Right hindlimb (tissue), 1 donor: ENCODE measurements at places on chromosomes 6 and 20.

GRCh38 chr6:163804991-163805390 lies 390.5 kb downstream of the QKI start:
- DNase-seq, result no peak

DNA sequence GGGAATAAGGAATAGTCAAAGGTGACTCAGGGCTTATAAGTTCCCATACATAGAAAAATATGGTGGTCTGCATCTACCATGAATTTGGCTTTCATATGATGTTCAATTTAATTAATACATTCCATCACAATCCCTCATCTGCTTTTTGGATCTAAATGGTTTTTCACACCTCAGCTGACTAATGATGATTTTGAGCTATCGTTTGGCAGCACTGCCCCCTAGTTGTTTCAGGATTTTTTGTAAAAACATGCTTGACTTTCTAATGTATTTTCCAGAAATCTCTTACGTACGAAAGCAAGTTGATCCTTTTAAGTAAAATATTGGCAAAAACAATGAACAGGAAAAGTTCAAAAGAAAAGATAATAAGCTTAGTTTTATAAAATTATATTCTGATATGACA lies 408.6 kb upstream of the ADGRB3 start:
- DNase-seq, result no peak

DNA sequence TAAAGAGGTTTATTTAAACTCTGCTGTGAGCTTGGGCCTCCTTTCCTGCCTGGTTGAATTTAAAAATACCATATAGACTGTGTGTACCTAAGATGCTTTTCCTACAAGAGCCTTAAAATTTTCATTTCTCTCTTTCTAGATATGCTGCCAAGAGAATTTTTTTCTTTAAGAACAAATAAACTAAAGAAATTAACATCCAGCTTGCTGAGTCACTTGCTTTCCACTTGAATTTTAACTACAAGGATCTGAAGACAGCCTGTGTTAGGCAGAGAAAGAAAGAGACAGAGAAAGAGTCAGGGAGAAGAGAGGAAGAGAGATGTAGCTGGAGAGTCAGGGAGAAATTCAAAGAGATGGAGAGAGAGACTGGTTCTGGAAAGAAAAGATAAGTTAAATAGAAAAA lies 18.3 kb upstream of the SNAP25 start:
- no peak for DNase-seq

- DNase-seq, result no peak
Observed at GRCh38 chr20:32446301-32447100, 88.4 kb downstream of the ASXL1 start.

GRCh38 chr6:80638213-80639055 lies 532.0 kb downstream of the BCKDHB start:
- peak; percentile 45 for DNase-seq

GRCh38 chr6:136736281-136736960 lies 55.9 kb downstream of the MAP3K5 start:
- no peak for DNase-seq

GRCh38 chr6:33705955-33706725 lies 5.4 kb downstream of the UQCC2 start:
- no peak for DNase-seq

GRCh38 chr6:146331013-146331412 lies 212.6 kb upstream of the RAB32 start:
- no peak for DNase-seq

DNA sequence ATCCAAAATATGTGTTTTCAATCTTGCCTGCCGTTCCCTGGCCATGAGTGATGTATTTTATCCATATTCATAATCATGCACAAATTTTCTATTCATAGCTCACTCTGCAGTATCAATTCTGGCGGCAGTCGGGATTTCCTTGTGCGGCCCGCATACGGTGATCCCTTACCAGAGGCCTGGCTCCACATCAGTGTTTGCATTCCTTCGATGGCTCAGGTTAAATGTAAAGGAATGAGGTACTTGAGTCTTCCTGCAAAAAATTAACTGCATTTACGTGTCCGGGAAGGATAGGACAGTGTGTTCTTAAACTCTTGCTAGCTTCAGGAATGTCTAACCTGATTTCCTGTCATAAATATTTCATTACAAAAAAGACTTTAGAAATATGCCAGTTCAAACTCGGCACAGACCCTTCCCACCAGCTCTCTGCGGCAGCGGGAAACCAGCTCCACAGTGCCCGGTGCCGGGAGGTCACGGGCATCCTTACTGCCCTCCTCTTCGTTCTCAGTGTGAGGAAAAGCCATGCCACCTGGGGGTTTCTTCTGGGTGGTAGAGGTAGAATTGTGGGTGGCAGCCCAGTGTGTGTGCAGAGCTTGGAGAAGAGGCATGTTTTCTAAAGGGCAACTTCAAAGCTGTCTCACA lies 154.5 kb downstream of the MOXD1 start:
- DNase-seq, result peak; percentile 49

GRCh38 chr6:132165677-132166076 lies 214.5 kb upstream of the CCN2 start:
- DNase-seq, result no peak

DNA sequence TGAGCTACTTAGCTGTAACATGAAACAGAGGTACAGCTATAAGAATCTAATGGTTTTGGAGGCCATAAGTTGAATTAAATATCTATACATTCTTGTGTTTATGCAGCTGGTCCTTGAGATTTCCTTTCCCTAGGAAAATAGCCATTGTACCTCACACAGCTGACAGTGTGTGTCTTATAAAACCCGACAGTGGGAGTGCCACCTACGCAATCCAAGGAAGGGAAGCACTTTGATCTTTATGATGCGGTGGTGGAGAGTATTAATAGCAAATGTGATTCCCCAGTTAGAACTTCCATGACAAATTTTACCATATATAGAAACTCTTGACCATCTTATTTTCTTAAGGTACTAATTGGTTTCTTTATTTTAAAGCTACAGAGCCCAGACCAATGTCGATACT lies 149.5 kb downstream of the TMEM200A start:
- DNase-seq, result no peak

- DNase-seq, result no peak
Observed at GRCh38 chr20:53833333-53834061, 236.9 kb downstream of the BCAS1 start.

DNA sequence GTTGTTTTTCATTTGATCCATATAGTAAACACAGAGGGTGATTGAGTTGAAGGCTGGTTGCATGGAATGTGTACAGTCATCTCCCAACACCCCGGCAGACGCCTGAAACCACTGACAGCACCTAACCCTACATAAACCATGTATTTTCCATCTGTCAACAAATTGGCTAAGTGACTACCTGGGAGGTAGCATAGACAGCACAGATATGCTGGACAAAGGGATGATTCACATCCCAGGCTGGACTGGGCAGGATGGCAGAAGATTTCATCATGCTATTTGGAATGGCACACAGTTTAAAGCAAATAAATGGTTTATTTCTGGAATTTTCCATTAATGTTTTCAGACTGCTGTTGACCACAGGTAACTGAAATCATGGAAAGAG lies 4.4 kb upstream of the VIP start:
- no peak for DNase-seq

DNA sequence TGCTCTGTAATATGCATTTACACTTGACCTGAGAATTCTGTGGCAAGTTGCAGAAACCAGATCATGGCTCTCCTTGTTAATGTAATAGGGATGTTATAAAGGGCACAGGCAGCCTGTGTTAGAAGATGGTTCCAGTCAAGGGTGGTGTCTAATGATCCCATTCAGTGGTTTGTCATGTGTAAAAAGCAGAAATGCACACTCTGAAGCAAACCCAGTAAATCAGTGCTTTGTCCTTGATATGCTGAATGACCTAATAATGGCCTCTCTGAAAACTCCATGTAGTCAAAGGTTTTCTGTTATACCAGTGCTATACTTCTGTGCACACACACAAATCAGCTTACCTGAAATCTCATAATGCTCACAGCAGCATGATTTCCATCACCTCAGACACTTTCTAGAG lies 66.2 kb downstream of the SOBP start:
- no peak for DNase-seq

DNA sequence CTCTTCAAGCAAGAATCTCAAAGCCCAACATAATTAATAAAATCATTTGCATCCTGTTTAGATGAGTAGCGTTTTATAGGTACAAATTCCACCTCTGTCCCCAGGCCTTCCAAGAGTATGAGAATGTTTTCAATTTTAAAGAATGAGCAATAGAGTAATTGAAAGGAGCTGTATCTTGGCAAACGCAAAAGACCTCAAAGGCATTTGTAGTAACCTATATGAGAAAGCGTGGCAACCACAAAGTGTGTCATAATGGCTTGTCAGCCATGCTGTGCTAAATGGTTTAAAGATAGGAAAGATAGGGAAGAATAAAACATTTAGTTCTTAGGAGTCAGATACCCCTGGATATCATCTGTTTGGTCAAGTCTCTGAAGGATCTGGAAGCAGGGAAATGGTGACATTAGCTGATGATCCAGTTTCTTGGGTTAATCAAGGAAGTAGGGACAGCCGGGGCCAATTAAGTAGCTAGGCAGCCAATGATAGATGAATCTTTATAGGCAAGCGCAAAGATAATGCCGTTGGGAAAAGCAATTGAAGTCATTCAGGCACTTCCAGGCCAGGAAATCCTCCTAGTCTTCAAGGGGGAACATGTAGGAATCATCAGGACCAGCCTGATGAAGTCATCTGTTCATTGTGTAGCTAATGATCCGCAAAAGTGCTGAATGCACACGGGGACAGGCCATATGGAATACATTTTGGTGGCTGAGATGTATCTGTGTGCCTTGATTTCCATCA lies 71.5 kb upstream of the ISM1 start:
- DNase-seq, result peak; percentile 34

DNA sequence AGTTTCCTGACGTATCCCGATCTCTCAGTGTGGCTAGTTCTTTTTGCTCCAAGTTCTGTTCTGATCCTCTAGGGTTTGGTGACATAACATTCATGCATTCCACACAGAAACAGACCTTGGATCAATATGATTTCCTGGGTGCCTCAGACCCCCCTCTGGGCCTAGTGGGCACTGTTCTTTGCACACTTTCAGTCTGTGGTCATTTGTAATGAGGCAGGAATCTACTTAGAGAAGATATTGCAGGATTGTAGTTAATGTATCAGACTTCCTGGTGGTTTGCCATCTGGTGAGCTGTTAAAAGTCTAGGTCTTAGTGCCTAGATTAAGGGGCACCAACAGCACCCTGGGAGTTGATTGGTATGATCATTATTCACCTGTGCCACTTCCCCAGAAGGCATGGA lies 7.5 kb downstream of the BEND6 start:
- no peak for DNase-seq

DNA sequence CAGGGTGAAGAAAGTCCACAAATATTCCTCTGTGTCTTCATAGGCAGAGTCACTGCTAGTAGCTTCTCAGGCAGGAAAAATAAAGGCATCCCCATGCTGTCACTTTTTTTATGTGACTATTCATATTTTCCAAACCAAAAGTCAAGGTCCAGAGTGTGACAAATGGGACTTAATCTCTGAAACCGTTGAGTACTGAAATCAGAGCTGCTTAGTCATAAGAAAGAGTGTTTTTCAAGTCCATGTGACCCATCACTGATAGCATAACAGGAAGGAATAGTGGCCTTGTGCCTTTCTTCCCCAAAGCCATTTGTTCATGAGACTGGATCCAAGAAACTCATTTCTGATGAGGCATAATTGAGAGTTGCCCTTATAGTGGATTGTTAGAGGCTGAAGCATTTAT lies 210.3 kb upstream of the TSHZ2 start:
- no peak for DNase-seq

GRCh38 chr20:63682384-63683139 lies 13.9 kb upstream of the TNFRSF6B start:
- no peak for DNase-seq

GRCh38 chr20:6122111-6122872 lies 538 bp downstream of the FERMT1 start:
- DNase-seq, result no peak
